Keratinocyte (primary cell): ENCODE measurements at places on chromosomes 1 and 21.

GRCh38 chr21:39644062-39644560 lies 31.4 kb downstream of the B3GALT5 start:
- DNase-seq: no peak

- DNase-seq: no peak
These were observed 86.5 kb upstream of the KCNJ15 start for GRCh38 chr21:38170283-38170682.

- DNase-seq: no peak
These were observed 518.5 kb downstream of the PLPP3 start for GRCh38 chr1:56060906-56061305.

DNA sequence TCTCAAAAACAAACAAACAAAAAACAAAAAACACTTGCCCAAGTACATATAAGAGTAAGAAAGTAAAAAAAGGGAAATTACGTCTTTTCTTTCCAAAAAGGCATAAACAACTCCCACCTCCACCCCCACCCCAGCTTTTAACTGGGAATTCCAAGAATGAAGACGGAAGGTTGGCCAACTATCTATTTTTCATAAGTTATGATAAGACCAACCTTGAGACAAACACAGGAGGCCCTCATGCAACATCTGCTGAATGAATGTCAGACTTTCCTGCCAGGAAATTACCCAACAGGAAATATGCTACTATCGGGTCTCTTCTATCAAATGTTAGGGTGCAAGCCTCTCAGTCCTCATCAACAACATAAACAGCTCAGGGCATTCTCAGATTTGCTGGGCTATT lies 1.9 kb downstream of the BSDC1 start:
- DNase-seq: no peak

DNA sequence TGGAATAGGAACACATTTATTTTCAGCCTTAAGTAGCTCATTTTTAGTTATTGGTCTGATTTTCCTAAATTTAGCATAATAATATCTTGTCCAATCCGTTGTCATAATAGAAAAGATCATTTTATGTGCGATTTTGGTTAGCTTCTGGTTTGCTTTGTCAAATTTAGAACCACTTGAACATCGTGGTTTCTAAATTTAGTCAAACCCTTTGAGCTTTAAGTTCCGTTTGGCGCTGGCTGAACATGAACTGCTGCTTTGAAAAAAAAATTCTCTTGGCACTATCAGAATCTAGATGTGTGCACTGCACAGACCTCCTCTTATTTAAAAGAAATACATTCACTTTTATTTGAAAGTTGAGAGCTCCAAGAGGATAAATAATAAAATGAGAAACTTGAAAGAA lies 370.6 kb downstream of the PTPRC start:
- DNase-seq: no peak

DNA sequence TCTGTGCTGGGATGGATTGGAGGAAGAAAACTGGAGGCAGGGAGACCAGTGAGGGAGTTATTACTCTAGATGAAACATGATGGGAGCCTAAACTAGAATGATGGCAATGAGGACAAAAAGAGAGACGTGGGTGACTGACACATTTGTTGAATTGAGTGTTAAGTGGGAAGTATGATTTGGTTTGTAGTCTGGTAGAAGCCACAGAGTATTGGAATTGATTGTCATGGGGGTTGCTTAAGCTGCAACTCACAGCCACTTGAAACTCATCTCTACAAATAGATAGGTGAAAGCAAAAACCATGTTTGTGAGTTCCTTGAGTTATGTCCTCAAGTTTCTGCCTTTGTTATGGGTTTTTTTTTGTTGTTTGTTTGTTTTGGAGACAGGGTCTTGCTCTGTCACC lies 28.4 kb downstream of the FABP3 start:
- no peak for DNase-seq

GRCh38 chr1:117780687-117781475 lies 148.5 kb downstream of the GDAP2 start:
- no peak for DNase-seq

GRCh38 chr1:232414100-232414499 lies 215.8 kb downstream of the SIPA1L2 start:
- no peak for DNase-seq

GRCh38 chr1:235022341-235022980 lies 106.2 kb downstream of the TOMM20 start:
- DNase-seq: no peak

GRCh38 chr1:206907304-206907991 lies 10.2 kb downstream of the IL24 start:
- no peak for DNase-seq

GRCh38 chr1:45924736-45925135 lies 121.3 kb downstream of the MAST2 start:
- DNase-seq: no peak

- no peak for DNase-seq
These were observed 14.7 kb upstream of the HAO2 start for GRCh38 chr1:119353836-119354235.

DNA sequence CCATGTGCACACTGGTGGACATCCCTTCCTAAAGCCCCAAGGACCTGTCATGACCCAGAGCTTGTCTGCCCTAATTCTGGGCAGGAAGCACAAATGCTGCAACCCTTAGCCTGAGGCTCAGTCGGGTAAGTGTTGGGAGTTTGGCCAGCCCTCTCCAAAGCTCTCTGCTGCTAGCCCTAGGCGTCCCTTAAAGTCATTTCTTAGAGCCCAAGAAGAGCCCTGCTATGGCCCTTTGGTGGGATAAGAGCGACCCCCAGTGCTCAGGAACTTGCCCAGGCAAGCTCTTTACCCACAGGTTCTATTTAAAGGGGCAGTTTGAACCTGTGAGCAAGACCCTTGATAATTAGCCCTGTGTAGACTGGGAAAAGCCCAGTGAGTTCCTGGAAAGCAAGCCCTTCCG lies 356.8 kb downstream of the RRAGC start:
- no peak for DNase-seq

DNA sequence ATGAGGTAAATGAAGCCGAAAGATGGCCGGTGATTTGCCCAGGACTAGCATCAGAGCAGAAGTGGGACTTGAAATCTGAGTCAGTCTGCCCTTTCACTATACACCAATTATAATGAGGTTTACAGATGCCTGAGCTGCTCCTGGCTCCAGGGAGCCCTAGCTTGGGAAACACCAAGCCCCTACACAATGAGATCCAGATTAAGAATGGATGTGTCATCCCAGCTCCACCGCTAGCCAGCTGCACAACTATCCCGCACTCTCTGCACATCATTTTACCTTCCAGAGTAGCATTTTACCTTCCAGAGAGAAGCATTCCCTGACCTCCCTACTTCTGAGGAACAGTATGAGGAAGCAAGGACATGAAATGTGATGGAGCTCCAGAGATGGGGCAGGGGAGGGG lies 27.0 kb downstream of the SERTAD4 start:
- DNase-seq: no peak

DNA sequence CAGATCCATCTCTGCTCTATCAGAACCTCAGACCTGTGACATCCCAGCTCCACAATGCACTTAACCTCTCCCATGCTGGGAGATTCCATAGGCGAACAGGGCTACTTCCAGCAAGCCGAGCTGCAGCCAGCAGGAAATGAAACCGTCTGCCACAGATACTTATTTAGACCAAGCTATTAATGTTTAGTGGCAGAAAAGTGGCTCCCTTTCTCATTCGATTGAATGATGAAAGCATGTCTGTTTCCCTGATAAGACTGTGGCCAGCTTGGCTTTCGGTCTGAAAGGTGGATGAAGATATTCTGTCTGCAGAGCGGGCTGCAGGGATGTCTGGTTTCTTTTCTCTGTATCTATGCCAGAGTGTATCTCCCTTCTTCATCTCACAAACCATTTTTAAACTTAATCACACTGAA lies 146.4 kb downstream of the GREM2 start:
- no peak for DNase-seq

- DNase-seq: no peak
These were observed 47.6 kb downstream of the PKN2 start for GRCh38 chr1:88731475-88732269.

DNA sequence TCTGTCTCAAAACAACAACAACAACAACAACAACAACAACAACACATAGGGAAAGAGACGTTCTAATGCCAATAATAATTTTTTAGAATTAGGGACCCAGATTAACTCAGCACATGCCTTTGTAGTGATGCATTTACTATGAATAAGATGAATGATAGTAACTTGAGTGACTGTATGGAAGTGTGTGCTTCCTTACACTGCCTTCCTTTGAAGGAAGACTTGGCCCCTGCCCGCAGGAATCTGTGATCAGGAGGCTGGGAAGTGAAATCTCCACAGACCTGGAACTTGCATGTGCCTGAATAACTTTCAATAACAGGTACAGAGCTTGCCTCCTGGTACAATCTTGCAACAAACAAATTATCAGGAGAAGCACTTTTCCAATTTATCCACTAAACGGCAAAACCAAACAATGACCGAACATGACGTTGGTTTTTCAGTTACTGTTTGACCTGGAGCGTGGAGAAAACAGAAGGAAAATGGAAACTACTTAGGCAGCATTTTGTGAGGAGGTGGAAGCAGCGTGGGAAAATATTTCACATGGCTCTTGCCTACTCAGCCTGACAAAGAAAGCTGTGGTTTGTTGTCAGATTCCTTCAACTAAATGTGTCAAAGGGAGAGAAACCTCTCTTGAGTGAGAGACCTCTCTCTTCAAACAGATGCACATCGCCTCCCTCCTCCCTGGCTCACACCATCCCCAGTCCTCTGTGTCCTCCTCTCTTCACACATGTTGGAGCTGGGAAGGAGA lies 10.1 kb upstream of the ABCA4 start:
- DNase-seq: no peak

DNA sequence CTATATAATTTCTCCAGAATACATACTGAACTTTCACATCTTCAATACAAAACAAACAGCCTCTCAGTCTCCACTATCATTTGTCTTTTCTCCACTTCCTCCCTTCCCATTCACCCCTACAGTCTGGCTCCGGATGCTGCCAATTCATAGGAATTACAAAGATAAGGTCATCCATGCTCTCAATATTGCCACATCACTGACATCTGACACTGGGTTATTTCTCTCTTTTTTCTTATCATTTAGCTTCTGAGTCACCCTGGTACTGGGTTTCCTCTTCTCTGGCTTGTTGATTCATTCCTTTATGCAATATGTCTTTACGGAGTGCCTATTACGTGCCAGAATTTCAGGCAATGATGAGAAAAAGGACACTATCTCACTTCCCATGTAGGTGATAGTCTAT lies 3.1 kb upstream of the SH3BP5L start:
- no peak for DNase-seq

- DNase-seq: no peak
These were observed 18.8 kb downstream of the RALGPS2 start for GRCh38 chr1:178743801-178744200.

DNA sequence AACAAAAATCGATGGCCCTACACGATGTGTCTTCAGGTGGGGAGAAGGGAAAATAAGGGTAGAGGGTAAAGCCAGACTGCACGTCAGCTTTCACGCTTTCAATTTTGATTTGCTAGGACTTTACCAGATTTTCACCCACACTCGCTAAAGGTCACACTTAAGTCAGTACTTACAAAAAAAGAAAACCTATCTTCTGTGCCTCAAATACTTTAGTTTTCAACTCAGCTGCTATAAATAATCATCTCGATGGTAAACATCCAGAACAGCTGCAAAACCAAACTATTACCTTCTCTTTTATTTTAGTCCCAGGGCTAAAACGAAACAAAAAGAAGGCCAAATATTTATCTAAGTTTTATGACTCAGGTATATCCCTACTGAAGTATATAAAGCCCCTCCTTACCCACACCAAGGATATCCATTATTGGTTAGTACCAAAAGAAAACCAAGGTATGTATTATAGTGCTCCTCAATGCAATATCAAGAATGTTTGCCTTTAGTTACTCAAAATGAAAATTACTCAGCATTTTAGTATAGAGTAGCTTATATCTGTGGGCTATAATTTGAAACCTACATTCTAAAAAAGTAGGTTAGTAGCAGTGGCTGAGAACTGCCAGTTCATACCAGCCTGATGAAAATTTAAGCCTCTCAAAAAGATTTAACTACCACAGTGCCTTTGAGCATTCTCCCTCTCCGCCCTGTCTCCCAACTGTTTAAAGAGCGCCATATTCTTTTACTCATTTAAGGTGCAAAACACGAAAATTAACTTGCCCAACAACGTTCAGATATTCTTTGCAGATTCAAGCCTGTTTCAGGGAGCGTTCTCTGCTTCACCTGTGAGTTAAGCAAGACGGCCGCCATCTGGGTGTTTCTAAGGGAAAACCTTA lies 1.5 kb downstream of the CSDE1 start:
- DNase-seq: no peak

DNA sequence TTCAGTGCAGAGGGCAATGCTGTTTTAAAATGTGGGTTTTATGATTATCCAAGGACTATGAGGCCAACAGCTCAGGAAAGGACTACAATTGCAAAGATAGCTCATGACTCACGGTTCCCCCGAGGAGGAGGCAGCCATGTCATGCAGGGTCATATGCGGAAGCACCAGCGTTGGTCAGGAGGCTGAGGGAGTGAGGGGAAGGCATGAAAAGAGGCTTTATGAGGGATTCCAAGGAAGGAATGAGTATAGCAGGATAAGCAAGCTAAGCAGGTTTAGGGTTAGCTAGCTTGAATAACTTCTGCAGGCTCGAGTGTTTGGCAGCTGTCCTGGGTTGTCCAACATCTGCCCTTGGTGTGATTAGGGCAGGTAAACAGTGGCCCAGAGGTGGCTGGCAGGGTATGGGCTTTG lies 495.1 kb downstream of the SETD4 start:
- DNase-seq: no peak

- no peak for DNase-seq
These were observed 165.9 kb upstream of the CACNA1E start for GRCh38 chr1:181317261-181317930.

GRCh38 chr1:6178751-6179563 lies 1.2 kb downstream of the CHD5 start:
- DNase-seq: no peak

- no peak for DNase-seq
These were observed 249.4 kb downstream of the NPHP4 start for GRCh38 chr1:5742801-5743200.

DNA sequence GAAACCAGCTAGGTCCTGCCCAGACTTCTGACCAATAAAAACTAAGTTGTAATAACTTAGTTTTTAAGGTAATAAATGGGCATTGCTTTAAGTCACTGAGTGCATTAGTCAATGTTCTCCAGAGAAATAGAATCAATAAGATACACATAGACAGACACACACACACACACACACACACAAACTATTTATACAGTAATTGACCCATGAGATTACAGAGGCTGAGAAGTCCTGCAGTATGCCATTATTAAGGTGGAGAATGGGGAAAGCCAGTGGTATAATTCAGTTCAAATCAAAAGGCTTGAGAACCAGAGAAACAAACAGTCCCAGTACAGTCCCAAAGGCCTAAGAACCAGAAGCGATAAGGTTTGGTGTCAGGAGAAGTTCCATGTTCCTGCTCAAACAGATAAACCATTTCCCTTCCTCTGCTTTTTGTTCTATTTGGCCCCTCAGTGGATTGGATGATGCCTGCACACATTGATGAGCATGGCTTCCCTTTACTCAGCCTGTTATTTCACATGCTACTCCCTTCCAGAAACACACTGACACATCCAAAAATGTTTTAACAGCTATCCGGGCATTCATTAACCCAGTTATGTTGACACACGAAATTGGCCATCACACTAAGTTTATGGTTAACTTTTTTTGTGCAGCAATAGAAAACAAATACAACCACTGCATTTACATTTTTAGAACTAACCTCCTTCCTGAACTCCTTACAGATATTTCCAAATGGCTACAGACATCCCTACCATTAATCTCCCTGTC lies 828.2 kb upstream of the NCAM2 start:
- DNase-seq: no peak

GRCh38 chr1:14668538-14668937 lies 70.1 kb downstream of the KAZN start:
- no peak for DNase-seq

- DNase-seq: no peak
These were observed 29.2 kb upstream of the KIF1B start for GRCh38 chr1:10181154-10181553.
